Activated T-helper 9 cell treated with anti-CD3 and anti-CD28 coated beads, Interleukin-2, amount 50 U/mL, for 16 hours (primary cell): ENCODE measurements at places on chromosomes 12 and 14.

DNA sequence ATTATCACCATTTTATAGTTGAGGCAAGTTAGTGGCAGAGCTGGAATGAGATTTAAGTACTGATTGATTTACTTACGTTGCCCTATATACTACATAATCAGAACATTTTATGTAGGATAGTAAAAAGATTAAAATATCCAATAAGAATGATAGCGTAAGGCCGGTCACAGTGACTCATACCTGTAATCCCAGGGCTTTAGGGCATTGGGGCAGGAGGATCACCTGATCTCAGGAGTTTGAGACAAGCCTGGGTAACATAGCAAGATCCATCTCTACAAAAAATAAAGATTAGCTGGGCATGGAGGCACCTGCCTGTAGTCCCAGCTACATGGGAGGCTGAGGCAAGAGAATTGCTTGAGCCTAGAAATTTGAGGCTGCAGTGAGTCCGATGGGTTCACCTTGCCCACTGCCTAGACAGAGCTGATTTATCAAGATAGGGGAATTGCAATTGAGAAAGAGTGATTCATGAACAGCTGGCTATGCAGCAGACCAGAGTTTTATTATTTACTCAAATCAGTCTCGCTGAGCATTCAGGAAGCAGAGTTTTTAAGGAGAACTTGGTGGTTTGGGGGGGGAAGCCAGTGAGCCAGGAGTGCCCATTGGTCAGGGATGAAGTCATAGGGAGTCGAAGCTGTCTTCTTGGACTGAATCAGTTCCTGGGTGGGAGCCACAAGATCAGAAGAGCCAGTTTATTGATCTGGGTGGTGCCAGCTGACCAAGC, 24.7 kb upstream of the SGPP1 start:
- no peak for DNase-seq

GRCh38 chr12:90124914-90125313, 416.3 kb upstream of the ATP2B1 start:
- DNase-seq = no peak

DNA sequence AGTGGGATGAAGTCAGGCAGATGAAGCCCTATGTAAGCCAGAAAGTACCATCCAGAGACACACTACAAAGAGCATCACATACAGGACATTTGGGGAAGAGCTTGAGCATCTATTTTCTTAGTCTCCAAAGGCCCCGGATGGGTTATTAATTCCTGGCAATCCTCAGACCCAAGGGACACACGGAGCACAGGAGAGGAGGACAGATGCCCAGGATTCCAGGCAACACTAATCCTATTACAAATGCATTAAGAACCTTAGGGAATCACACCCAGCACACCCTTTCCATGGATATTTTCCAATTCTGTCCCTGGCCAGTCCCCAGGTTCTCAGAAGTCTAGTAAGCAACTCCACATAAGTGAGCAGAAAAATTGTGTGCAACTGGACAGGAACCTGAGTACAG, 65.9 kb downstream of the CMKLR1 start:
- no peak for DNase-seq

DNA sequence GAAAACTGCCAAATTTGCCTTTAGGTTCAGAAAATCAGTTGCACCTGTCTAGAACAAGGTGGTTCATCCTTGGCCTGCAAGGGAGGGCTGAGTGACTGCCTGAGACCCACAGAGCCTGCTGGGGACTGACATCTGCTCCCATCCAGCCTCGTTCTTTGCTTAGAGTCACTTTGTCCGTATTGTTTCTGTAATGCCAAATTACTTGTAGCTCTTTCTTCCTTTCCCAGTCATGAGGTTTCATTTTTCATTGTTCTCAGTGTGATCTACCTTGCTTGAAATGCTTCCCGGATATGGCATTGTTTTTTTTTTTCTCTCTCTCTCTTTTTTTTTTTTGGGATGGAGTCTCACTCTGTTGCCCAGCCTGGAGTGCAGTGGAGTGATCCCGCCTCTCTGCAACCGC, 21.3 kb downstream of the TSPAN9 start:
- no peak for DNase-seq

DNA sequence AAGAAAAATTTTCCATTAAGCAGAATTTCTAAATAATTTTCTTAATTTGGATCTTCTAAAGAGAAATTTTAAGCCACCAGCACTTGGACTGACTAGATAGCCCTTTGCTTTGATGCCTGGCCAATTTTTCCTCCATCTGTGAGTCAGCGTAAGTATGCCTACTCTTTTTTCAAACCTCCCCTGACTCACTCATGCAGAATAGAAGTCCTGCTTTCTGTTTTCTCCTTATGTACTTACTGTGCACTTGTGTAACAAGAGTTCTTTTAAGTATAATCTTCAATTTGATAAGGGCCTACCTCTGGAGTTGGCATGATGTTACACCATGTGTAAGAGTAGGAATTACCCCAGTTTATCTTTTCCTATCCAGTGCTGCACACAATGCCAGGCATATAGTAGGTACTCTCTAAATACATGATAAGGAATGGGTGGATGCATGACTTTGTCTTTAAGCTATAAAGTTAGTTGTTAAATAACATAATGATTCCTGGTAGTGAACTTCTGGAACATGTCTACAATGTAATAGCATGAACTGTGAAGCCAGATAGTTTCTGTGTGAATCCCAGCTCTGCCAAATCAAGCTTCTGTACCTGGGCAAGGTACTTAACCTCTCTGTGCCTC, 329.6 kb downstream of the TMTC2 start:
- no peak for DNase-seq
